ENCODE measurements at places on chromosomes 4 and X.

GRCh38 chrX:3271834-3272186 lies 74.6 kb downstream of the MXRA5 start:
- DNase-seq = peak; percentile 82

GRCh38 chrX:45824471-45824870 lies 623.8 kb upstream of the DIPK2B start:
- peak; percentile 94 for DNase-seq

DNA sequence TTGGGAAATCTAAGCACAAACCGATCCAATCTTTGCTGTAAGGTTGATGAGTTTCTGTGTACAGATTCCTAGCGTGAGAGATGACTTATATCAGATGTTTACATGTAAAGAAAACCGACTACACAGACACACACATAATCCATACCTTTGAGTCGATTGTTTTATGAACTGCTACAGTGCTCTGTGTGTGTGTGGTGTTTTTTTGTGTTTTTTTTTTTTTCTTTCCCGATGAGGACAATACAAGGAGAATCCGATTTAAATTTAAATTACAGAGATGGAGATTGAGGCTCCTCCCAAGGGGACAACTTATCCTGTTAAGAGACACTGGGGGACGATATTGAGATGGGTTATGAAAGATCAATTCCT lies 461 bp upstream of the SLC9A6 start:
- DNase-seq = peak; percentile 6

DNA sequence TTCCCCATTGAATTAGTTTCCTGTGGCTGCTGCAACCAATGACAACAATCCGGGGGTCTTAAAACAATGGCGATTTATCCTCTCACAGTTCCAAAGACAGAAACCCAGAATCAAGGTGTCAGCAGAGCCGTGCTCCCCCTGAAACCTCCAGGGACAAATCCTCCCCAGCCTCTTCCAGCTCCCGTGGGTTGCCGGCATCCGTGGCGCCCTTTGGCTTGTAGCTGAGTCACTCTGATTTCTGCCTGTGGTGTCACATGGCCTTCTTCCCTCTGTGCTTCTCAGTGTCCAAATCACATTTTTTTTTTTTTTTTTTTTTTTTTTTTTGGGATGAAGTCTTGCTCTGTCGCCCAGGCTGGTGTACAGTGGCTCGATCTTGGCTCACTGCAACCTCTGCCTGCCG lies 64.5 kb upstream of the STX18 start:
- DNase-seq = peak; percentile 15

DNA sequence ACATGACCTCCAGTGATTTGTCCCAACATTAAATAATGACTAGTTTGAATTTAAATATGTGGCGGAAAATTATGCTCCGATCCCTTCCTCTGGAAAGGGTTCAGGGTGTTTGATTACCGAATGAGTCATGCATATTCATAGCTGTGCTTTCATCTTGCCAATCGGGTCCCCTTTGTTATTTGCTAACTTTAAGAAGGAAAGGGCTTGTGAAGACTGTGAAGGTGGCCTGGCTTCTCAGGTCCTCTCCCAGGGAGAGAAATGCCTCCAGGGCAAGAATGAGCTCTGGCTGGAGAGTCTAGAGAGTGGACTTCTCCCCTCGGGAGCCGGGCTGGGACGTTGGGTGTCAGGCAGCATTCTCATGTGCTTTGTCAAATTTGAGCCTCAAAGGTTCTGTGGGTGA lies 155.5 kb upstream of the PSAPL1 start:
- DNase-seq = peak; percentile 36

DNA sequence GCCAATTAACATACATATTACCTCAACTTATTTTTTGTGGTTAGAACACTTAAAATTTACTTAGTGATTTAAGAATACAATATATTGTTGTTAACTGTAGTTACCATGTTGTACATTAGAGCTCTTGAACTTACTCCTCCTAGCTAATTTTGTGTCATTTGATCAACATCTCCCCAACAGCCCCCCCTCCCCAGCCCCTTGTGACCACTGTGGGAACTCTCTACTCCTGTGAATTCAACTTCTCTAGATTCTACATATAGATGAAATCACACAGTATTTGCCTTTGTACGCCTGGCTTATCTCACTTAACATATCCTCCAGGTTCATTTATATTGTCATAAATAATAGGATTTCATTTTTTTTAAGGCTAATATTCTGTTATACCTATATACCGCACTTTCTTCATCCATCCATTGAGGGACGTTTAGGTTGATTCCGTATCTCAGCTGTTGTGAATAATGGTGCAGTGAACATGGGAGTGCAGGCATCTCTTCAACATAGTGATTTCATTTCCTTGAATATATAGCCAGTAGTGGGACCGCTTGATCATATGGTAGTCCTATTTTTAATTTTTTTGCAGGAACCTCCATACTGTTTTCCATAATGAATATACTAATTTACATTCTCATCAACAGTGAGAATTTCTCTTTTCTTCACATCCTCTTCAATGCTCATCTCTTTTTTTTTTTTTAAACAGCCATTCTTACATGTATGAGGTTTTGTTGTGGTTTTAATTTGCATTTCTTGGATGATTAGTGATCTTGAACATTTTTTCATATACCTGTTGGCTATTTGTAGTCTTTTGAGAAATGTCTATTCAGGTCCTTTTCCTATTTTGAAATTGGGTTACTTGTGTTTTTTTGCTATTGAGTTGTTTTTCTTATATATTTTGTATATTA lies 66.8 kb downstream of the RAPGEF2 start:
- no peak for DNase-seq

GRCh38 chr4:26573389-26573794 lies 10.5 kb upstream of the TBC1D19 start:
- no peak for DNase-seq

GRCh38 chr4:21367567-21367966 lies 581.0 kb downstream of the KCNIP4 start:
- DNase-seq = no peak

Data from ELR (cell line).